ENCODE measurements at places on chromosomes 3 and 15. TPM values are rescaled to one million over a fixed set of nuclear protein-coding genes. Genes with fewer than 3 reads are reported as not detected.

DNA sequence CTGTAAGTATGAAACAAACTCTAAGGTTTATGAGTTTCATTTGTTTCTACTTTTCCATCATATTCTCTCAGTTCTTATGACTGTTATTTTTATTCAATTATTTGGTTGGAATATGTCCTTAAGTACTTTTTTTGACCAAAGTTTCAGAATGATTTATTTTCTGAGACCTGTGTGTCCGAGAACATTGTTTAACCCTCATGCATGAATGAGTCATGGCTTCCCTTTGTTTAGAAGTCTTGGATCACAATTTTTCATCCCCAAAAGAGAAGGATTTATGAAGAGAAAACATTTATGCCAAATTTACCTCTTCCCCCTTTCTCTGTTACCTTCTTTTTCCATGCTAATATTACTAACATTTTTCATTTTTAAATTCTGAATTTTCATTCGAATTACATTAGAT, 518.0 kb upstream of the NR2F2 start:
- H3K36me3 ChIP-seq: no peaks in the 10 kb centered on the region
- DNase-seq: no peak
- H3K27me3 ChIP-seq: peaks cover 11% of the 10 kb centered on the region
- H3K4me3 ChIP-seq: no peak overlapping the region
- H3K27ac ChIP-seq: no peak overlapping the region

GRCh38 chr15:31485431-31485830, 158.8 kb downstream of the KLF13 start:
- H3K27me3 ChIP-seq: no peaks in the 10 kb centered on the region
- no peak overlapping the region for H3K4me3 ChIP-seq
- peaks cover 26% of the 10 kb centered on the region for H3K36me3 ChIP-seq
- no peak for DNase-seq
- H3K4me1 ChIP-seq: peaks cover 69% of the 10 kb centered on the region

GRCh38 chr3:176687754-176688153, 509.5 kb downstream of the TBL1XR1 start:
- no peaks in the 10 kb centered on the region for H3K36me3 ChIP-seq
- H3K27ac ChIP-seq: no peak overlapping the region
- H3K27me3 ChIP-seq: no peaks in the 10 kb centered on the region
- H3K4me3 ChIP-seq: no peak overlapping the region

GRCh38 chr15:84839714-84840113, 22.6 kb downstream of the ALPK3 start:
- no peak overlapping the region for H3K4me3 ChIP-seq
- H3K27ac ChIP-seq: no peak overlapping the region
- no peaks in the 10 kb centered on the region for H3K36me3 ChIP-seq

The ZNF860 gene
- total RNA-seq: 0.34 TPM
